ENCODE measurements at places on chromosomes 6 and 20. TPM values are rescaled to one million over a fixed set of nuclear protein-coding genes. Genes with fewer than 3 reads are reported as not detected.

GRCh38 chr6:49979584-49979983 lies 10.2 kb upstream of the DEFB113 start:
- DNase-seq = peak; percentile 15

DNA sequence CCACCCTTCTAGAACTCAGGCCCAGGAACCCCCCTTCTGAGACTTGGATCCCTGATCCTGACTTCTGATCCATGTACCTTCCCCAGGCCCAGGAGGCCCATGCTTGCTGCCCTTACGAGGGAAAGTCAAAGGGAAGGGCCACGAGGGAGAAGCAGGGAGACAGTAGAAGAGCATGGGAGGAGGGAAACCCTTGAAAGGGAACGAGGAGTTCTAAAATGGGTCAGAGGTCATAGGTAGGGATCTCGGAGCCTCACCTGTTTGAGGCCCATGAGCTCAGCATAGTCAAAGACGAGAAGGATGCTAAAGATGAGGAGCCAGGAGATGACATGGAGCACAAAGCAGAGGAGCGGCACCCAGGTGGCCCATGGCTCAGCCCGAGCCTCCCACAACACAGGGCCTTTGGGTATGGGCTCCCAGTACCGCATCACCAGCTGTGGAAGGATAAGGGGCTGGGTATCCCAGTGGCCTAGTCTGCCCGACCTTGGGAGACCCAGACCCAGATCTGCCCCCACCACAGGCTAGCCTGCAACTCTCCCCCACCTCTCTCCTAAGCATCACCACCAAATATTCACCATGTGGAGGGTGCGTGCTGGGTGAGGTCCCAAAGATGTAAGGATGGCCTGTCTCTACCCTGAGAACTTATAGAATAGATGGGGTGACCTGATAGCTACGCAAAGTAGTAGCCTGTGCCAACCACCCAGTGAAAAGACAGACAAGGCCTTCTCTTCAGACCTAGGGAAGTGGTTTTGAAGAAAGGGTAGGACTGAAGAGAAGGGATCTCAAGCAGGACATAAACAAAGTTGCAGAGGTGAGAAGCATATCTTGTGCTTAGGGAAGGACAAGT lies 1.5 kb downstream of the NRM start:
- no peak for DNase-seq

DNA sequence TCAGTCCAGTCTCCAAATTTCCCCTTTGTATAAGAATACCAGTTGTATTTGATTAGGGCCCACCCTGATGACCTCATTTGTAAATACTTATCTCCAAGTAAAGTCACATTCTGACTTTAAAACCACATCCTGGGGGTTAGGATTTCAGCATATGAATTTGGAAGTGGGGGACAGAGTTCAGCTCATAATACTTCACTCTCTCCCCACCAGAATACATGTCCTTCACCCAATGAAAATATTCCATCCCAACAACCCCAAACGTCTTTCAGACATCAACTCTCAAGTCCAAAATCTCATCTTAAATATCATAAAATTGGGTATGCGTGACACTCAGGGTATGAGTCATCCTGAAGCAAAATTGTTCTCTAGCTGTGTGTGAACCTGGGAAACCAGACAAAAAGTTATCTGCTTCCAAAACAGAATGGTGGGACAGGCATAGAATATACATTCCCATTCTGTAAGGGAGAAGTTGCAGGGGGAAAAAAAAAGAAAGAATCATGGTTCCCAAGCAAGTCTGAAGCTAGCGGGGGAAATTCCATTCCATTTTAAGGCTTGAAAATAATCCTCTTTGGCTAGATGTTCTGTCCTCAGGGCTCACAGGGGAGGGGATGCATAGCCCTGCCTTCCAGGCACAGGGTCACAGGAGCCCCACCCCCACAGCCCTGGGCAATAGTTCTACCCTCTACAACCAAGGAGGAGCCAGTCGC lies 113.9 kb downstream of the ADAT2 start:
- peak; percentile 90 for DNase-seq

DNA sequence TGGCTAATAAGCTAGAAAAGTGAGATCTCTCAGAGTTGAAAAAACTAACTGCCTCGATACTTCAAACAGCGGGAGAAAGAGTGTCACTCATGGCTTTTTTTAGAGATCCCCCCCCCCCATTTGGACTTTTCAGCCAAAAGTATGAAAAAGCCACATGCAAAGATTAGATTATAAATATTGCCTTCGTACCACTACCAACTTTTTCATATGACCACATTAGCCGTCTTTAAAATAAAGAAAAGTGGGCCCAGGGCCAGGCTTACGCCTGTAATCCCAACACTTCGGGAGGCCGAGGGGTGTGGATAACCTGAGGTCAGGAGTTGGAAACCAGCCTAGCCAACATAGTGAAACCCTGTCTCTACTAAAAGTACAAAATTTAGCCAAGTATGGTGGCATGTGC lies 4.4 kb downstream of the PGK2 start:
- DNase-seq = no peak

- peak; percentile 82 for DNase-seq
Measured at GRCh38 chr6:39430871-39431523, 108.5 kb upstream of the KCNK16 start.

DNA sequence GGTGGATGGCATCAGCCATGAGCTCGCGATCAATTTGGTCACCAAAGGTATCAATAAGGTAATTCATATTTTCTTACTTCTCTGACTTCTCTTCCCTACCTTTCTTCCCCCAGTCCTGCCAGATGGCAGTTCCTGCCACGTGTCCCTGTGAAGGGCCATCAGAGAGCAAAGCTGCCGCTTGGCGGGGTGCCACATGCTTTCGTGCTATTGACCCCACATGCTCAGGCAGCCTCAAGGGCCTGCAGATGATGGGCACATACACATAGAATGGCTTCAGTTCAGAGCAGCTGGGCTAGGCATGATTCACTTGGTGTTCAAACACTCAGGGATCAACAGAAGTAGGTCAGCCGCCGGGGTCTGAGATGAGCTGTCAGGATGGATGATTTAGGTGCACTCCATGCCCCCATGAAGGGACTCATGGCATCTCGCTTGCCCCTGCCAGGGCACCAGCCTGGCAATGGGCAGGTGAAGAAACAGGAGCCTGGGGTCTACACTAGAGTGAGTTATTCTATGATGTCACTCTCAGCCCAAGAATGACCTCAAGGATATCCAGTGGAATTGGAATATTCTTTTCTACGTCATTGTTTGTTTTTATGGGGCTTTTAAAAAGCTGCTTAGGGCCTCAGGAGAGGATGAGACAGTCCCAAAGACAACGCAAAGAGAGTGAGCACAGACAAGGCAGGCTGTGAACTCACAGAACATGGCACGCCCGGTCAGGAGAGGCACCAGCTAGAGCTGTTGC lies 25.5 kb downstream of the BANF2 start:
- no peak for DNase-seq

DNA sequence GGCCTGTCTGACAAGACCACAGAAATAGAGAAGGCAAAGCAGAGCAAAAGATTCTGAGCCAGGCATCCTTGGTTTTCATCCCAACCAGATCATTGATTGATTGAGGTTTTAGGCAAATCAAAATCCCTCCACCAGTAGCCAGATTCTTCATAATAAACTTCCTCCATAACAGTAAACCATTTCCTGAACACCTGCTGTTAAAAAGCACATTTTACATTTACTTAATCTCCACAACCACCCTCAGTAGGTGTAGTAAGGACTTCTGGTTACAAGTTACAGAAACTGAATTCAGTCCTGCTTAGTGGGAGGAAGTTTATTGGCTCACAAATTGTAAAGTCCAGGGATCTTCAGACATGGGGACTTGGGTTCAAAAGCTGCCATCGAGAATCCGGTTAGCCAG lies 28.3 kb downstream of the EIF2S2 start:
- no peak for DNase-seq

- peak; percentile 52 for DNase-seq
Measured at GRCh38 chr6:71457929-71458328, 169.3 kb downstream of the OGFRL1 start.

- DNase-seq = peak; percentile 60
Measured at GRCh38 chr6:113529196-113529595, 327.9 kb upstream of the MARCKS start.

GRCh38 chr6:149545258-149545753 lies 537 bp downstream of the PPIL4 start:
- peak; percentile 79 for DNase-seq

- DNase-seq = no peak
Measured at GRCh38 chr20:60950561-60950960, 301.5 kb upstream of the CDH4 start.

DNA sequence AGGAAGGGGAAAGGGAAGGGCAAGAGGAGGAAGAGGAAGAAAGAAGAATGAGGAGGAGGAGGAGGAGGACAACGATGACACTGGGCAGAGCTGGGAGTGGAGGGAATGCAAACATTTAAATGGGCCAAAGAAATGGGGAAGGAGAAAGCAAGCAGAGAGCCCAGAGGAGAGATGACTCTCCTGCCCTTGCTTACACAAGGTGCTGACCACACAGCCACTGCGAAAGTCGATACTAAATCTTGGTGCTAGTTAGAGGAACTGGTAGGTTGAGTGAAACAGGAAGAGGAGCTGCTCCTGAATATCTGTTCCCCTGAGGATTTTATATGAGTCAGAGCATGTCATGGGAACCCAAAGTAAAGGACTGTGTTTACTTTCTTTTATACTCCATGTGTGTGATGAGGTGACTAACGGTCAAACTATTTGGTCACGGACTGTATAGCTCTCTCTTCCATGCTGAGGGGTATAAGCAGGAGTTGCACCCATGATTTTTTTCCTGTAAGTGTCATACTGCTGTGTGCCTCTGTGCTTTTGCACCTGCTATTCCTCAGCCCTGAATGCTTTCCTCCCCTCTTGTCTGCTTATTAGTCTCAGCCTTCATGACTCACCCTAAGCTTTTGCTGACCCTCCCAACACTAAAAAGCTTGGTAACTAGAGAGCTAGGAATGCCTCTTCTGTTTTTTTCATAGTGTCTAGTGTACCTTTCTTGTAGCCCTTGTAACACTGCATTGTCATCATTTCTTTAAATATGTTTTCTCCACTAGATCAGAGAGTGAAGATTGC lies 9.5 kb upstream of the PAQR8 start:
- DNase-seq = peak; percentile 100

DNA sequence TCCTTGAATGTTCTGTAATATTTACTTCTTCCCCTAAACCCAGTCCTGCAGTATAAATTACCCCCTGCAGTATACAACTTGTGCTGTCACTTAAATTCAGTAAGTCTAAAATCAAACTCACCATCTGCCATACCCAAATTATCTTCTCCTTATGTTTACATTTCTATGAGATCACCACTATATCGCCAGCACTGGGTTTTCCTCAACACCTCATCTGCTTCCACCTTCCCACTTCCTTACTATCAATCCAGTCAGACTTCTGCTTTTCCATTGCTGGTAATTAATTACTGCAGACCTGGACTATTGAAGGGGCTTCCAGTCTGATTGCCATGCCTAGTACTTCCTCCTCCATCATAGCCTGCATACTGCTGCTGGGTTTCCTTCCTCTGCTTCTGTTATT lies 15.2 kb downstream of the EFHC1 start:
- no peak for DNase-seq

DNA sequence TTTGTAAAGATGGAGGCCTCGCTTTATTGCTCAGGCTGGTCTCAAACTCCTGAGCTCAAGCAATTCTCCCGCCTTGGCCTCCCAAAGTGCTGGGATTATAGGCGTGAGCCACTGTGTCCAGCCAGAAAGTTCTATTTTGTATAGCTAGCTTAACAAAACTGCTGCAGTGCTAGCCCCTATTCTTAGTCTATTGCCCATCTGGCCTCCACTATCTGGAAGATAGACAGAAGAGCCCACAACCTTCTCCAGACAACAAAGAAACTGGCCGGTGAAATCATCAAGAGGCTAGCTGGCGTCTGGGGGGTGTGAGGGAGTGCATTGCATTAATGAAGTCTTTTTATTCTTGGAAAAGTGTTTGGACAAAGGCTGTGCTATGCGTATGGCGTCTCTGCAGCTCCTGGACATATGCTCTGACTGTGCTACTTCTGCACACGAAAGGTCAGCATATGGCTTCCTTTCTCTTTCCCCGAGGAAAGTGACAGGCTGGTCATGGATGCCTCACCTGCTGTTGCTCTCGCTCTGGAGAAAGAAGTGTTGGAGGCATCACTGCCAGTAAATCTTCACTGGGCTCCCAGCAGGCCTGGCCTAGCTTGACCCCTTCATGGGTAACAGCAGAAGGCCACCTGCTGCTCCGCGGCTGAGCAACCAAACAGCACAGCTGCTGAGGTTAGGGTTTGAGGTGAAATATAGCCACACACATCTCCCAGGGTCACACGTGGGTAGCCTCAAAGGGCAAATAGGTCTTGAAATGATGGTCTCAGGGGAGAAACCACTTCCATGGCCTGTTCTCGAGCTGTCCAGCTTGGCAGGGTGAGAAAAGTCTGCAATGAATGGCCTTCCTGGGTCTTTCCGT lies 95.1 kb upstream of the IYD start:
- DNase-seq = no peak

- peak; percentile 53 for DNase-seq
Measured at GRCh38 chr6:40877362-40877761, 161.7 kb downstream of the UNC5CL start.

DNA sequence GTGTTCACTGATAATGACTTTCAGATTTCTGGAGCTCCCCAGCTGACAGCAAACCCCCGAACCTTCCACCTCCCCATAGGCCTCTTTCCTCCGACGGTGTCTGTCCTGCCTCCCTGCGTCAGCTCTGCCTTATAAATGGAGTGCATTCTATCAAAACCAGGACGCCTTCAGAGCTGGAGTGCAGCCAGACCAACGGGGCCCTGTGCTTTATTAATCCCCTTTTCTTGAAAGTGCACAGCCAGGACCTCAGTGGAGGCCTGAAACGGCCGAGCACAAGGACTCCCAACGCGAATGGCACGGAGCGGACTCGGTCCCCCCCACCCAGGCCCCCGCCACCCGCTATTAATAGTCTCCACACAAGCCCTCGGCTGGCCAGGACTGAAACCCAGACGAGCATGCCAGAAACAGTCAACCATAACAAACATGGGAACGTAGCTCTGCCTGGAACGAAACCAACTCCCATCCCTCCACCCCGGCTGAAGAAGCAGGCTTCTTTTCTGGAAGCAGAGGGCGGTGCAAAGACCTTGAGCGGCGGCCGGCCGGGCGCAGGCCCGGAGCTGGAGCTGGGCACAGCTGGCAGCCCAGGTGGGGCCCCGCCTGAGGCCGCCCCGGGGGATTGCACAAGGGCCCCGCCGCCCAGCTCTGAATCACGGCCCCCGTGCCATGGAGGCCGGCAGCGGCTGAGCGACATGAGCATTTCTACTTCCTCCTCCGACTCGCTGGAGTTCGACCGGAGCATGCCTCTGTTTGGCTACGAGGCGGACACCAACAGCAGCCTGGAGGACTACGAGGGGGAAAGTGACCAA lies 42.3 kb upstream of the NAA20 start:
- peak; percentile 94 for DNase-seq

- DNase-seq = no peak
Measured at GRCh38 chr6:169863710-169864109, 112.3 kb downstream of the ERMARD start.

DNA sequence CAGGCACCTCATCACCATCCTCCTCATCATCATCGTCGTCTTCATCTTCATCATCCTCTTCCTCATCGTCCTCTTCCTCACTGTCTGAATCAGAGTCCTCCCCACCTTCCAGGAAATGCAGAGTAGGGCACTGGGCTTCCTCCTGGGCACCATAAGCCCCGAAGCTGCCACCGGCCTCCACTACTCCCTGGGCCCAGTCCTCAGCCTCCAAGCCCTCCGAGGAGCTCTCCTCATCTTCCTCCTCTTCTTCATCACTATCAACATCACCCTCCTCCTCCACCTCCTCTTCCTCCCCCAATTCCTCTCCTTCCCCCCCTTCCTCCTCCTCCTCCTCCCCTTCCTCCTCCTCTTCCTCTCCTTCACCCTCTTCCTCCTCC lies 1.7 kb downstream of the CENPB start:
- no peak for DNase-seq

MAVS gene
- total RNA-seq = 20.8 TPM

SRMS gene
- total RNA-seq = not detected

TPMT gene
- 58.4 TPM for total RNA-seq

EFHC1 gene
- total RNA-seq = 44.4 TPM

All from M059J (cell line).